DMS53 (cell line): ENCODE measurements at places on chromosomes 11 and 22.

DNA sequence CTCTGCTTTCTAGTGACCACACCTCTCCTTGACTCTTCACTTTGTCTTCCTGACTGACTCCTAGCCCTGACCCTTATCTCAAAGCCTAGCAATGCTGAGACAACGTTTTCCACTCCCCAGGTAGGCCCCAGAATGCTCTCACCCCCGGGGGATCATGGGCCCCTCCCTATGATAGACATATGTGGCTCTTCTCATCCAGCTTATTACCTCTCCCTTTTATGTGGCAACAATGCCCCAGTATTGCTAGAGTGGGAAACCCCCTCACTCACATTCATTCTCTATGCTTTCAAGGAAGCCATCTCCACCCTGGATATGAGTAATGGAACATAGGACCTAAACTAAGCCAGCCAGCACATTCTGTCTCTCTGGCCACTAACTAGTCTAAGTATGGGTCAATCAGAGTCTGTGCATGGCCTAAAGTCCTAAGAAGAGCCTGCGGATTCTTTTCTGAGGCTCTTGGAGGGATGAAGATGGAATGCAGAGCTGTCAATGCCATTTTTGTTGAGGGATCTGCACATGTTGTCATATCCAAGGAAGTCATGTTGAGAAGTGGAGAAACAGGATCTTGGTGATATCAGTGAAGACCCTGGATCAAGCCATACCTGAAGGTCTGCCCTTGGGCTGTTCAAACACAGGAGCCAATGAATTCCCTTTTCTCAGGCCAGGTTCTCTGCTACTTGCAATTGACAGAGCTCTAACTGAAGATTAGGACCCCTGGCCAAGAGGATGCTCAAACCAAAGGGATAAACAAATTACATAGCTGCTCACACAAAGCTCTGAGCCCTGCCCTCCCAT, 79.8 kb upstream of the GRK3 start:
- no peak for DNase-seq

GRCh38 chr11:93059117-93059957, 89.9 kb downstream of the MTNR1B start:
- DNase-seq = peak; percentile 49

GRCh38 chr22:24441406-24442351, 14.3 kb downstream of the ADORA2A start:
- DNase-seq = no peak

DNA sequence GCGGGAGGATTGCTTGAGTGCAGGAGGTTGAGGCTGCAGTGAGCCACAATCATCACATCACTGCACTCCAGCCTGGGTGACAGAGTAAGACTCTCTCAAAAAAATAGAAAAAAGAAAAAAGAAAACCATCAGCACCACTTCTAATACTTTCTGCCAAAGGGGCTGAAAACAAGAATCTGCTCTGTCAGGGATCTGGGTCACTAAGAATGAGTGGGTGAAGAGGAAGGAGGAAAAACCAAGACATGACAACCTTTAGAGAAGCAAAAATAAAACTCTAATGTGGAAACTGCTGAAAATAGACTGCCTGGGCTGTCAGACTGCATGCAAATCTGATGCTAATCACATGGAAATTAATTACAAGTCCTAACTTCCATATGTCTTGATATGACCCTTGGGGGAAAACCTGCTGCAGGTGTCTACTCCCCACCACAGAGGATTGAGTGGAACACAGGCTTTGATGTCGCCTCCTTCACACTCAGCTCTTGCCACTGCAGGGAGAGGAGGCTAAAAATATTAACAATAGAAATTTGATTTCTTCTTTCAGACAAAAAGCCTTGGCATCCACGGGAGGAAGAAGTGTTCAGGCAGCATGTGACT, 62.5 kb upstream of the CRTAM start:
- DNase-seq = no peak

DNA sequence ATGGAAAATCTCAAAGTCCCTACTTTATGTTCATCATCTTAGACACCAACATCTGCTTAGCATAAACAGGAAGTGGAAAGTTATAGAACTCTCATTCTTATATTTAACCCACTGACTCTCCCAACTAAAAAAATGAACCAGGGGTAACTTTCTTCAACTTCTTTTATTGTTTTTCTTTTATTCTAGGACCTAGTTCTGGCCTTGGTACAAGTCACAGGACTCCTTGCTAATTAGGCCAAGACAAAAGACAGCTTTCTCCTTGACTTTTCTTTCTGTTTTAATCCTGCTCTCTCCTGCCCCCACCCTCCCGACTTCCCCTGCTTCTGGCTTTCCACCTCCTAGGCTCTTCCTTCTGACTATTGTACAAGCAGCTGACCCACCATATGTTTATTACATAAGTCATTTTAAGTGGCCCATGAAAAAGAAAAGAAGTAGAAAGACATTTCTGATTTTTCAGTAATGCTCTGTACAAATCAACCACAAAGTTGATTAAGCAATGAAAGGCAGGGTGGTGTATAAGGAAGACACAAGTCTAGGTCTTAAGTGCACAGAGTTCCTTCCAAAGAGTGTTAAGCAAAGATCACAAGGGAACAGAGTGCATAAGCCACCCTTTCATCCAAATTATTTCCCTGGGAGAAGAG, 18.3 kb downstream of the JAML start:
- no peak for DNase-seq

DNA sequence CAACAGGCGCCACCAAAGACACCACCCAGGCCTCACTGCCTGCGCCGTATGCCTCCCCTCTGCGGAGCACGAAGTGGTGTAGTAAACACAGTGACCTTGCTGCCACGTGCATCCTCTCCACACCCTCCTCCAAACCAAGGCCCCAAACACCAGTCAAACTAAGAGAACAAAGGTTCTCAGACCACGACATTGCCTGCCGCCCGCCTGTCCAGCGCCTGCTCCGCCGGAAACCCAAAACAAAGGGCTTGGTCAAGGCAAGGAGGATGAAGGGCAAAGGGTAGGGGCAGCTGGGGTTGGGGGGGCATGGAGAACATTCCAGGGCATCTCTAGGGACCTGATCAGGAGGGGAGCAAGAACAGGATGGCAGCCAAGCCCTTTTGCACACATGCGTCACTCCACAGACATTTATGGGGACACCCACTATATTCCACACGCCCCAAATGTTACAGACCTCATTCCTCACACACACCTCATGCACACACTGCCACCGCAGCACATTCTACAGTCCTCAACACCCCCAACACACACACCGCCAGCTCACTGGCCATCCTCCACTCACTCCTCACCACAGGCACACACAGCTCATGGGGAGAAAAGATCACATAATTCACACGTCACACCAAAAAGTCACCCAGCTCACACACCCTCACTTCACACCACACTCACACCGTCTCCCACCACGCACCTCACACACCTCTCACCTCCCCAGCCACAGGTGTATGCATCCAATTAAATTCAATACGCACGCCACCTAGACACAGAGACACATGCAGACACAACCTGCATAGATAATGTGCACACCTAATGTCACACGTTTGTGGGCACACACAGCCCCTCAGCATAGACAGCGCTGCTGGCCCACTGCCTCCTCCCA, 34.5 kb downstream of the PDE2A start:
- no peak for DNase-seq

GRCh38 chr11:44816761-44817160, 90.0 kb downstream of the TSPAN18 start:
- no peak for DNase-seq

- no peak for DNase-seq
Measured at GRCh38 chr11:76155500-76156227, 50.6 kb downstream of the WNT11 start.

GRCh38 chr11:118136801-118137200, 15.8 kb downstream of the SCN4B start:
- DNase-seq = no peak

GRCh38 chr11:121459413-121460017, 6.7 kb upstream of the SORL1-AS1 start:
- DNase-seq = peak; percentile 83

GRCh38 chr11:113538451-113539412, 63.5 kb upstream of the DRD2 start:
- peak; percentile 8 for DNase-seq

DNA sequence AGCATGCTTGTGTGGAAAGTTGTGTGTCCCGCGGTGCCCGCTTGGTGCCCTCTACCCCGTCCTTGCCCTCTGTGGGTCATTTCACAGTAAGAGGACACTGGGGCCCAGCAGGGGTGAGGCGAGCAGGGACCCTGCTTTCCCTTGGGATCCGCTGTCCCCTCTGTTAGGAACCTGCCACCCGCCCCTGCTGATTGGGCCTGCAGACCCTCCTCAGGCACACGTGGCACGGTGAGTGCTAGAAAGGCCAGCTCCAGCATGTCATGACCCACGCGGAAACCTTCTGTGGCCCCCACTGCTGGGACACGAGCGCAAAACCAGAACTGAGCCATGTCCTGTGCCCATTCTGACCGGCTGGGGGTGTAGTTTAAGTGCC, 353.1 kb downstream of the TBC1D22A start:
- no peak for DNase-seq

- peak; percentile 66 for DNase-seq
Measured at GRCh38 chr11:17528906-17529843, 15.0 kb downstream of the USH1C start.

DNA sequence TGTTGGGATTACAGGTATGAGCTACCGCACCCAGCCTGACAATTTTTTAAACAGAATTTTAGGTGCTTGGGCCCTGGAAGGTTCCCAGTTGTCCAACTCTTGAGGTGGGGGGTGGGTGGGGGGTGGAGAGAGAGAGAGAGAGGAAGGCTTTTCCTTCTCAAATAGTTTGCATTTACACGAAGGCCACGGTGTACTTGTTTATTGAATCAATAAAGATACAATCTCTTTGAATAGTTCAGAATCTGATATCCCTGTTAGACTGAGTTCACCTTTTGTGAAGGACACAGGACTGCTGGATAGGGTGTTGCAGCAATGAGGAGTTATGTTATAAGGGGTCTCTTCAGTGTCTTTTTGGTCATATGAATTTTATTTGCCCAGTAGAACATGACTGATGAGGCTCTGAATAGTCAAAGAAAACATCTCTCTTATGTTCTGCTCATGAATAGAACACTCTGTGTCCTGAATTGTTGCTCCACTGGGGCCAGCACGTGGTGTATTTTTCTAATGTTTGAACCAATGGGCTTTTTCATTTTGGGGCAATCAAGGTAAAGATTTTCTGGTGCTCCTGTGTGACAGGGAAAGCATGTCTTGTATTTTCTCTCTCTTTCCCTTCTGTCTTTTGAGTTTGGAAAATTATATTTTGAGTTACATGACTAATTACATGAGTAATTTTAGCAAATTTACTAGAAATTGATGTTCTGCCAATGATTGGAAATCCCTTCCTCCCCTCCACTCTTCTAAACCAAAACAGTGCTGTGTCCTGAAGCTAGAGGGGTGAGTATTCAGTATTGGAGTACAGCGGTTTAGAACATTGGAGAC, 61.7 kb downstream of the PTPRJ start:
- DNase-seq = no peak

- DNase-seq = no peak
Measured at GRCh38 chr11:118569670-118570069, 2.5 kb upstream of the ARCN1 start.

DNA sequence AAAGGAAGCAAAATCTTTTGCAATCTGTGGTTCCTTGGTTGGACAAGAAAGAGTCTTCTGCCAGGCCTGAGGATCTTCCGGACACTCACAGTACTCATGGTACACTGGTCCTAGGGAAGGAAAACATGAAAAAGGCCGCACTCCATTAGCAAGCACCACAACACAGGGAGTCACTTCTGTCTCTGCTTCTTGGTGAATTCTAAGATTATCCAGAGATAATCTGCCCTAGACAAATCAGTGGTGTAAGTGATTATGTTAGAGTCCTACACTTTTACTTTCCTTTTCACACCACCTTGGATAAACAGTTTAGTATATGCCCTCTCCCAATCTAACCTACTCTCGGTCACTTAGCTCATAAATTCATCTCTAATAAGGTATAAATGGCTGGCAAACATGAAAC, 11.9 kb downstream of the POGLUT3 start:
- DNase-seq = no peak

- DNase-seq = no peak
Measured at GRCh38 chr11:17948296-17948695, 64.6 kb downstream of the SERGEF start.

DNA sequence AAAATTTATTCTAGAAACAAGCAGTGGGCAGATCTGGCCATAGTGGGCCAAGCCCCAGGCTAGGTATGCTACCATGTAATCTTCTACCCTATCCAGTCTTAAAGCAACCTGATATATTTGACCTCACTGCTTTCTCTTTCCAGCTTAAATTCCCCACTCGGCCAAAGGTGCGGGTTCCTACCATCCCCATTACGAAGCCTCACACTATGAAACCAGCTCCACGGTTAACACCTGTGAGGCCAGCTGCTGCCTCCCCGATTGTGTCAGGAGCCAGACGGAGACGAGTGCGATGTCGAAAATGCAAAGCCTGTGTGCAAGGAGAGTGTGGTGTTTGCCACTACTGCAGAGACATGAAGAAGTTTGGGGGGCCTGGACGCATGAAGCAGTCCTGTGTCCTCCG, 21.2 kb upstream of the GRK2 start:
- no peak for DNase-seq

GRCh38 chr11:67613313-67613959, 6.7 kb downstream of the NDUFV1 start:
- DNase-seq = peak; percentile 61

DNA sequence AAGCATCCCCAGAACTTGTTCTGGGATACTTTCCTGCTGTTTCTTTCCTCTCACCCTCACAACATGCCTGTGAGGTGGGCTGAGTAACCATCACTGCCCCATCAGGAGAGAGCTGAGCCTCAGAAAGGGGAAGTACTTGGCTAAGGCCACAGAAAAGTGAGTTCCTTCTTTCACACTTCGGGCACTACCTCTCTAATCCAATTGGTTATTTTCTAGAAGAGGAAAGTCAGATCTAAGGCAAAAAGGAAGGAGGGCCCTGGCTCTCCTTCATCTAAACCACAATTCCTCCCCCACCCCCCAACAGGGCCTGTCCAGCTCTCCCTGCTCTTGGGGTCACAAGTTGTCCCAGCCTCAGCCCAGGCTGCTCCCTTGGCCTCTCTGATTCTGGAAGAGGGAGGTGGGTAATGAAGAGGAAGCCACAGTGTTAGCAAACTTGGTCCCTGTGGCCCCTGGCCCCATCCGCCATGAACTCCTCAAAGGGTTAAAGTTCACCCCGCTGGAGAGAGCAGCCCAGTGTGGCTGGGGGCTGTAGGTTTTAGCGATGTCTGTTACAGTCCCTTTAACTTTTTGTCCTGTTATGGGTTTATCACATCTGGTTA, 34.0 kb downstream of the SLC22A12 start:
- no peak for DNase-seq

DNA sequence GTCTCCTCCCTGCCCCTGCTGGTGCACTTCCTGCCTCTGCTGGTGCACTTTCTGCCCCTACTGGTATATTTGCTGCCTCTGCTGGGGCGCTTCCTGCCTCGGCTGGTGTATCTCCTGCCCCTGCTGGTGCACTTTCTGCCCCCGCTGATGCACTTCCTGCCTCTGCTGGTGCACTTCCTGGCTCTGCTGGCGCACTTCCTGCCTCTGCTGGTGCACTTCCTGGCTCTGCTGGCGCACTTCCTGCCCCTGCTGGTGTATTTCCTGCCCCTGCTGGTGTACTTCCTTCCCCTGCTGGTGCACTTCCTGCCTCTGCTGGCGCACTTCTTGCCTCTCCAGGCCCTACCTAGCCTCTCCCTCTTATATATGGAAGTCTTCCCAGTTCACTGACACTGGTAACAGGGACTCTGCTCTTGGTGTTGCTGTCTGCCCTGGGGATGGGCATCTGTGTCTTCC, 10.1 kb downstream of the MTFP1 start:
- DNase-seq = no peak
